GM06990 (cell line): ENCODE measurements at places on chromosomes 6 and 20.

GRCh38 chr20:35604449-35604747 lies 11.2 kb upstream of the SPAG4 start:
- DNase-seq, result no peak

DNA sequence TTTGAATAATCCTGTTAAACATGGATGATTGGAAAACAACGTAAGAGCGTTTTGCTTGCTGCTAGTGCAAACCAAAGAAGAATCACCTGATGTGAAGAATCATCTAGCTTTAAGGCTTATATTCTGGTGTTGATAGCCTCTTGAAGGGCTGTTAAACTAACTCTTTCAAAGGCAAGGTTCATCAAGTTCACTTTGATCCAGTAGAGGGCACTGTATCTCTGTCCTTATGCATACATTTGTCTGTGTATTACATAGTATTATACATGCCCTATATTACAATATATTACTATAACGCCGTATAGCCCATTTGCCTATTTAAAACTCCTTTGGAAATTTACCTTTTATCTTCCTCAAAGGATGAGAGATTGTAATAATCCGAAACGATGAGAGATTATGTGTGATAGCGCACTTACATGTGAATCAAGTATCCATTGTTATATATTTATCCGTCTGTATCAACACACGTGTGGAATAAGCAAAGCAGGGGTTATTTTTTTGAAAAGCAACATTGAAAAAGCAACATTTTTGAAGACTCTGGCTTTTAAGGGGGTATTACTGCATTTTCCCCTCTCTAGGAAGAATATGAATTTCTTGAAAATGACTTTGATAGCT lies 50.8 kb upstream of the NRN1 start:
- DNase-seq, result peak; percentile 9

- no peak for DNase-seq
Measured at GRCh38 chr6:128892079-128892478, 9.1 kb downstream of the LAMA2 start.

GRCh38 chr6:145895802-145896201 lies 68.4 kb downstream of the SHPRH start:
- no peak for DNase-seq

DNA sequence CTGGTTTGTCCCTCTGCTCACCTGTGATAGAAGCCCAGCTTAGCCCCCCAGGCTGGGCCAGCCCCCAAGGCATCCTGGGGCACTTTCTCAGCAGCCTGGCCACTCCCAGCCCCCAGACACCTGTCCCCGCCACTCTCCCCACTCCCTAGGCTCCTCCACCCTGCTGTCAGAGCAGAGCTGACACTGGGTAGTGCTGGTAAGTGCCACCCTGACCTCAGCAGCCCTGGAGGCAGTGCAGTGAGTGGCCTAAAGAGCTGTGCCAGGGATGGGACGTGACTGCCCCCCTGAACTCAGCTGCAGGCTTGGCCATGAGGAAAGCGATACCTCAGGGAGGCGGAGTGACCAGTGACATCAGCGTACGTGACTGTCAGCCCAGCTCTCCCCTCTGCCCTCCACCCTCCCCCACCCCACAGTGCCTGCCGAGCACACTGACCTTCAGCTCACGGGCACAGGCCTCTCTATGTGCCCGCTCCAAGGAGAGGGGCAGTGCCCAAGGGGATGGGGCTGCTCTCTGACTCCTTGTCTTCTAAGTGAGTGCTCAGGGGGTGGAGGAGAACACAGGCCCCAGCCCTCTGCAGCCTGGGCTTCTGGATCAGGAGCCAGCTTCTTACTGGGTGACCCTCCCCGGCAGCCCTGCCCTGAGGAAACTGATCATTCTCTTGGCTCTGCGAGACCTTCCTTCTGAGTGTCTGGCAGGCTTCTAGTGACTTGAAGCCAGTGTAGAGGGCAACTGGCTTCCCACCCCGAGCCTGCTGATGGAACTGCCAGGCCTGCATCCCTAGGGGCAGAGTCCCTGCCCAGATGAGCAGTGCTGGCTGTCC lies 172.7 kb downstream of the MRPL14 start:
- DNase-seq, result no peak

- DNase-seq, result no peak
Measured at GRCh38 chr6:139644821-139645220, 270.4 kb upstream of the CITED2 start.

DNA sequence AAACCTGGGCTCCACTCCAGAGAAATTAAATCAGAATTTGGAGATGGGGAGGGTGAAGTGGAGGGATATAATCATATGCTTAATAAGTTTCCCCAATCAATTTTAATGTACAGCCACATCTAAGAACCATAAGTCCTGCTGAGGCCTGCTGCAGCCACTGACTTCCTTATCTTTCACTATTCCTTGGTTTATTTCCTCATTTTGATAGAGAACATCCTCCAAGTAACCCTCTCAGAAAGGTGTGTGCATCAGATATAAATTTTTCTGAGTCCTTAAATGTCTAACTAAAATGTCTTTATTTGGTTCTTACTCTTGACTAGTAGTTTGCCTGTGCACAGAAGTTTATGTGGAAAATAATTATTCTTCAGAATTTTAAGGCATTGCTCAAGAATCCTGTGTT lies 23.7 kb upstream of the SIRT5 start:
- DNase-seq, result no peak

DNA sequence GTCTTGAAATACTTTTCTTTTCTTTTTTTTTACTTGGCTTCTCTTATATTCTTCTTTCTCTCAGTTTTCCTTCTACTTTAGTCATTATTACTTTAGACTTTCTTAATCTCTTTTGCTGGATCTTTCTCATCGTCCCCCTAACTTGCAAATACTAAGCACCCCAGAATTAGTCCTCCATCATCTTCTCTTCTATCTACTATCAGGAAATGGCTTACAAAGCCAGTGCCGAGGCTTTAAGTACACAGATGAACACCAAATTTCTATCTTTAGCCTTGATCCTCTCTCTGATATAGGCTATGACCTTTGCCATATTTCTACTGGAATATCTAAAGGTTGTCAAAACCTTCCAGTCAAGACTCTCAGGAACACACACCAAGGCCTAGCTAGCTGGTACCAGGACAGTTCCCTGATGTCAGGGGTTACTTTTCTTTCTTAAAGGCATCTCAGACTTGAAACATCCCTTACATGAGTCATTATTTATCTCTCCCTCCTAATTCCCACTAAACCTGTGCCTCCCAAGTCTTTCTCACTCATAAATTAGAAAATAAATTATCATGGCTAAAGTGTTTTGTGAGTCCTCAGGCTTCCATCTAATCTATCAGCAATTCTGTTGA lies 278.6 kb upstream of the TCF21 start:
- DNase-seq, result no peak

DNA sequence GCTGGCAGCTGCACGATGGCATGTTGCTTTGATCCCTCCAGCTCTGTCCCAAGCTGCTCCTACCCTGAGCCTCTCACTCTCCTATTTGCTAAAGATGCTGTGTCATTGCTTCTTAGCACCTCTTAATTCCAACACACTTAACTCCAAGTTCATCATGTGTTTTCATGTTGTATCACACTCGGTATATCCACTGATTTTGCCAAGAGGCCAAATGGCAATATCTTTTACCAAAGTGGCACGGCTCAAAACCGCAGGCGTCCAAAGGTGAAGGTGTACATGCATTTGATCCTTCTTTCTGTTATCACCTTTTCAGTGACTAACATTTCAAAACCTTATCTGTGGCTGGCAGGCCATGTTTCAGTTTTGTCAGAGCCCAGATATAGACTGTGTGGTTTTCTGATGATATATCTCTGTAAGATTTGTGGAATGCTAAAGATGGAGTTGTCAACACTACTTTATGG lies 217.0 kb downstream of the TBX18 start:
- DNase-seq, result peak; percentile 30

DNA sequence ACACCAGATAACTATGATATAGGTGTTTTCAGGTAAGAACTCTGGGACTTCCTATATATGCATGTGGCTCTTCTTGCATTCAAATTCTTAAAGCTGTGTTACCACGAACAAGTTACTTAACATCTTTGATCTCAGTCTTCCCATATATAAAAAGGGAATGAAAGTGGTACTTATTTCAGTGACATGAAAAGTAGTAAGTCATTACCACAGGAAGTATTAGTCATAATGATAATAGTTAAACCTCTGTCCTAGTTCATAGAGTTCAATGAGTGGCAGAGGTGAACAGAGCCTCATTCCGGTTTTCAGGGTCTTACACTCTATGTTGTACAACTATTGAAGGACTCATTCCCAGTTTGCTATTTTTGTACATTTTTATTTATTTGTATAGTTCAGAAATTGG lies 237.0 kb downstream of the NKAIN2 start:
- DNase-seq, result no peak

GRCh38 chr6:111184827-111185532 lies 97.7 kb downstream of the SLC16A10 start:
- no peak for DNase-seq

DNA sequence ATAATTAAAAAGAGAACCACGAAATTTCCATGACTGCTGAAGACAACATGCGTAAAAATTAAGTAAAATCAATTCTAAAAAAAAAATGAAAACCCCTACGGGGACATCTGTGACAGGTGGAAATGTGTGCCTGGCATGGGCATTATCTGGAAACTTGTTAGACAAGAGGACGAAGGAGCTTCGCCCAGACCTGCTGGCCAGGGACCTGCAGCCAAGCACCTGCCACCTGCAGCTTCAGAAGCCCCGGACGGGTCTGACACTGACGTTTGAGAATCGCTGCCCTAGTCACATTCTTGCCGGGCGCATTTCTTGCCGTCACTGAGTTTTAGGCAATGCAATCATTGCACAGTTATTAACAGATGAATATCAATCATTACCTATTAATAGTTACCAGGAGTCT lies 140.3 kb downstream of the SMOC2 start:
- no peak for DNase-seq

GRCh38 chr6:170000071-170000843 lies 248.8 kb downstream of the ERMARD start:
- no peak for DNase-seq

DNA sequence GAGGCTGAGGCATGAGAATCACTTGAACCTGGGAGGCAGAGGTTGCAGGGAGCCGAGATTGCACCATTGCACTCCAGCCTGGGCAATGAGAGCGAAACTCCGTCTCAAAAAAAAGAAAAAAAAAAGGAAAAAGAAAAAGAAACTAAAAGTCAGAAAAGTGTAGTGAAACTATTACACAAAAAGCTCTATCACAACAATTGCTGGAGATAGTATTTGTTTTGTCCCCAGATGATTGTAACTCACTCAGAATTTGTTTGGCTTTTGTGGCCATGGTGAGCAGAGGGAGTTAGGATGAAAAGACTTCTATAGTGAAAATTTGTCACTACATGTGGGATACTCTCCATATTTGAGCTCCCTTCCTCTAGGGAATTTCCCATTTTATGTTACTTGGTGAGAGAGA lies 5.2 kb upstream of the GOPC start:
- no peak for DNase-seq

DNA sequence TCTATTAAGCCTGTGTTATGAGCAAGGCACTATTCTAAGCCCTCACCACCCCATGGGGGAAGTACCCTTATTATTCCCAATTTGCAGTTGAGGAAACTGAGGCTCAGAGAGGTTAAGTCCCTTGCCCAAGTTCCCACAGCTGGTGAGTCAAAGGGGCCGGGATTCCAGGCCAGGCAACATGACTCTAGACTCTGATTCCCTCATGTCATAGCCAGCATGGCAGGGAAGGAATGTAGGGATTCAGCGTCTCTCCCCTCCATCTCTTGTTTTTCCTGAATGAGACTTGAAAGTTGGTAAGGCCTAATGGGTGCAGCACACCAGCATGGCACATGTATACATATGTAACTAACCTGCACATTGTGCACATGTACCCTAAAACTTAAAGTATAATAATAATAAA lies 6.7 kb downstream of the C6orf132 start:
- DNase-seq, result no peak

DNA sequence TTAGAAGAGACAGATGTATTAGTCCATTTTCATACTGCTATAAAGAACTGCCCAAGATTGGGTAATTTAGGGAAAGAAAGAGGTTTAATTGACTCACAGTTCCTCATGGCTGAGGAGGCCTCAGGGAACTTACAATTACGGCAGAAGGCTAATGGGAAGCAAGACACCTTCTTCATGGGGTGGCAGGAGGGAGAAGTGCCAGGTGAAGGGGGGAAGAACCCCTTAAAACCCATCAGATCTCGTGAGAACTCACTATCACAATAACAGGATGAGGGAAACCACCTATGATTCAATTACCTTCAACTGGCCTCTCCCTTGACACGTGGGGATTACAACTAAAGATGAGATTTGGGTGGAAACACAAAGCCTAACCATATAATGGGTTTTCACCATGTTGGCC lies 28.9 kb upstream of the PNRC1 start:
- DNase-seq, result no peak

DNA sequence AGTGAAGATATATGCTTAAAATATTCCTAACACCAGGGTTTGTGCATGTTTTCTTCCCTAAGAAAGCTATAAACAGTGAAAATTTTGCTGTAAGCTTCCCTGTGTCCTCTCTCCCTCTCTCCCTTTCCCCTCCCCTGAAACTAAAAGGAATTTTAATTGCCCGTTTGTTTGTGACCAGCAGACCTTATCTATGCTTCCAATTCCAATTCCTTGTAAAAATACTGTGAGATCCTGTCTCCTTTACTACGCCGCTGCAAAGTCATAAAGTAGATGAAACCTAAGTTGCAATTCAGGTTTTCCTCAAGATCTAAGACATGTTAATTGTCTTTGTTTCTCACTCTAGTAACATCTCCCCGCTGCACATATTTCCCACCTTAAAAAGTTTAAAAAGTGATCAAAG lies 82.3 kb downstream of the DNAH8 start:
- DNase-seq, result no peak

DNA sequence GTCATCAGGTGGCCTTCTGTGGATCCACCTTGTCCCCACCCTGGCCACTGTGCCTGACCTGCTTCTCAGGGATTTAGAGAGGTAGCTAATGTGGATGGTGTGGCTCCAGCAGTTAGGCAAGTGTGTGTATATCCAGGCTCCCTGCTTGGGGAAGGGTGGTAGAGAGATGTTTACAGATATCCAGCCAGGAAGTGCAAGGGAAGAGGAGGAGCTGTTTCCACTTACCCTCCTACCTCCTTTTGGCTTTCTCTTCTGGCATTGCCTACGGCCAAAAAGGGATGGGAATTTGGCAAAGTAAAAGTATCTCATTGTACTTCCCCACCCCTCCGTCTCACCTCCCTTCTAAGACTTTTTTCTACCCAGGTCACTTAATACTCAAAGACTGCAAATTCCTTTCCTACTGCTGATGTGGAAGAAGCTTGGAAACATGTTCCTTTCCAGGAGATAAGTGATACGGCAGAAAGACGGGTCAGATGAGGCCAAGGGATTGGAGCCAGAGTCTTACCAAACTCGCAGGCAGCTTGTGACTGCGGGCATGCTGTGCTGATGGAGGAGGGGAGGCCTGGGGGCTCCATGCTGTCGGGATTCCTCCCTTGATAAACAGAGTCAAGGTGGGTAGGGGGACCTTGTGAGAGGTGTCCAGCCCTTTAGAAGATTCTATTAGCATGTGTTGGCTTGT lies 253.4 kb downstream of the PRL start:
- no peak for DNase-seq

GRCh38 chr20:63890616-63891015 lies 4.3 kb upstream of the DNAJC5 start:
- DNase-seq, result no peak
